ENCODE measurements at places on chromosomes 5 and 9.

DNA sequence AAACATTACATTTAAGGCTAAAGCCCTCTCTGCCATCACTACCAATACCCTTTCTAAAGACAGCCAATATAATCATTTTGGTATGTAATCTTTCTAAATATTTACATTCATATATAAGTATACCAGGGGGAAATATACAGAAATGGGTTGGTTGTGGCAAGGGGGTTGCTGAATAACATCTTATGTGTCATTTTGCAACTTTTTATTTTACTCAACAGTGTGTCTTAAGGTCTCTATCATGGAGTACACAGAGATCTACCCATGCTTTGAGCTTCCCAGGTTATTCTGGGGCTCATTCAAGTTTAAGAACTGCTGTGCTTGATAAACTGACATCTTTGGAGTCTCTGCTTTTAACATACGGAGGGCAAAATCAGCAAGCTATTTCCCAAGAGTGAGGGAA, 7.4 kb upstream of the FAT2 start:
- DNase-seq, result no peak

DNA sequence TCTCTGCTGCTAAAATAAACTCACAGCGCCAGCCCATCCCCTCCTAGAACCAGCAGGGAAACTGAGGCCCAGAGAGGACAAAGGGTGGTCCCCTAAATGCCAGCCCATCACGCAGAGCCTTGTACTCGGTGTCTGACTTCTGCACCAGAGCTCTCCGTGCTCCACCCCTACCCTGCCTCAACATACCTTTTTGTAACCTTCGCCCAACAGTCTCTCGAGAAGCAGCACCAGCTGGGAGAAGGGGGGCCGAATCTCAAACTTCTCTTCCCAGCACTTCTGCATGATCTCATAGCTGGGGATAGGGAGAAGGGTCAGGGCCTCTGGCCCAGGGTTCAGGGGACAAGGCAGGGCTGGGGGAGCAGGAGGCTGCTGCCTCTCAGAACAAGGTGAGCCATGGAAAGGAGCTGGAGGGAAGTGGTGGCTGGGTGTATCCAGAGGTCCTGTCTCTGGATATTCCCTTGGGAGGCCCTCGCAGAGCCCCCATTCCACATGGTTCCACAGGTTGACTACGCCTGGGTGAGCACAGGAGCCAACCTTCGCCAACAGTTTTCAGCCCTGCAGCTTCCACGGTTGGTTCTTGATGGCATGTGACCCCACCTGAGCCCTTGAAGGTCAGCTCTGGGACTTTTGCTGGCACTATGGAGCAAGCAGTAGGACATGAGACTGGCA, 32.3 kb upstream of the CSF1R start:
- DNase-seq, result no peak

- DNase-seq, result no peak
Observed at GRCh38 chr9:87467187-87467586, 30.5 kb upstream of the DAPK1 start.

- DNase-seq, result no peak
Observed at GRCh38 chr5:59140133-59140532, 557.3 kb downstream of the RAB3C start.

DNA sequence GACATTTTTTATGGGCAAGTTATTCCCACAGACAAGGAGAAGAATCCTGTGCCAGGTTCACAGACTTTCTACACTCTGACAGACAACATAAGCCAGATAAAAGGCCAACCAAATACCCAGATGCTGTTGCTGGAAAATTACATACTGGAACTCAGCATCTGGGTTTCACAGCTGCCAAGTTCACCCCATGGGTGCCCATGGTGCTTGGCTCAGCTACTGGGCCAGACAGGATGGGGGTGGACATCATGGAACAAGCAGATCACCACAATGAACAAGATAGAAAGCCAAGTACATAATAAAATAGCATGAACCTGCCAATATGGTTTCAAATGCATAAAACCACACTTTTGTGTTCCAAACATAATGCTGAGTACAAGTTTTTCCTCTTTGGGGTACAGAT, 999.8 kb downstream of the NR2F1-AS1 start:
- no peak for DNase-seq

DNA sequence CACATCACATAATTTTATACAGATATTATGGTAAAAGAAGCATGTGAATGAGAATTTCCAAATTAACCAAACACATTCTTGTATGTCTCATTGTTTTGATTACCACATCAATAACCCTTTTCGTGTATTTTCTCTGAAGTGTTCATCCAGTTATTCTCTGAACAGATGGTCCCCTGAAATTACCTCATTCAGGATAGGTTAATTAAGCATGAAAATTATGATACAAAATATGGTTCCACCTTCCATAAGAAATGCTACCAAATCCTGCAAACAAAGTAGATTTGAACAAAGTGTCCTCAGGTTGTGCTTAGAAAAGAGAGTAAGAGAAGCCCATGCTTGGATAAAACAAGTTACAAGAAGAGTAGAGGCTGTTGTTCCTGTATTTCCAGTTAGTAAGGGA, 83.1 kb upstream of the LMNB1 start:
- DNase-seq, result no peak

GRCh38 chr5:158755221-158755620, 344.5 kb downstream of the EBF1 start:
- no peak for DNase-seq

- DNase-seq, result no peak
Observed at GRCh38 chr9:116152941-116153764, 438 bp upstream of the PAPPA start.

GRCh38 chr5:150522504-150523414, 14.8 kb downstream of the NDST1 start:
- DNase-seq, result no peak

DNA sequence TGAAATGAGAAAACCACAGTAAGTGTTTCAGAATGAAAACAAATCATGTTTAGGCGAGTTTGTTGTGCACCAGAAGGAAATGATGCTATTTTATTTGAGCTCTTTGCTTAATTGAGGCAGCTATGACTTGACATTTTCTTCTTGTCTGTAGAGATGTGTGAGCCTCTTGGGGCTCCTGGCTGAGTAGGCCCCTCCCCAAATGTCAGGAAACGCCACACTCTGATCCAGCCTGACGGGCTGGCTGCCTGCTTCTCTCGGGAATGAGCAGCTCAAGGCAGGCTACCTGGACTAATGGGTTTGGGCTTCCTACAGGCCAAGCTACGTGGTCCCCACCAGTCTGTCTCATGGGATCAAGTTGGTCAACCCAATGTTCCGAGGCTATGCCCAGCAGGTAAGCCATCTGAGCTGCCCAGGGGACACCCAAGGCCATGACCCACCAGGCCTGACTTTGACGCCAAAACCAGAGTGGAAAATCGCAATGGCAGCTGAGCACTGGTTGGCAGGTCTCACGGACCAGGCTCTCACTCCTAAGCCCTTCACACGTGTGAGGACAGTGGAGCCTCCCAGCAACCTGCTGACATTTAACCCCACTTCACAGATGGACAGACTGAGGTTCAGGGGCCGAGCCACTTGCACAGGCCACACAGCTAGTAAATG, 29.9 kb downstream of the USP20 start:
- DNase-seq, result no peak

GRCh38 chr9:131627648-131628458, 82.5 kb downstream of the PRRT1B start:
- no peak for DNase-seq

GRCh38 chr5:172768573-172769341, 2.2 kb downstream of the DUSP1 start:
- DNase-seq, result no peak

DNA sequence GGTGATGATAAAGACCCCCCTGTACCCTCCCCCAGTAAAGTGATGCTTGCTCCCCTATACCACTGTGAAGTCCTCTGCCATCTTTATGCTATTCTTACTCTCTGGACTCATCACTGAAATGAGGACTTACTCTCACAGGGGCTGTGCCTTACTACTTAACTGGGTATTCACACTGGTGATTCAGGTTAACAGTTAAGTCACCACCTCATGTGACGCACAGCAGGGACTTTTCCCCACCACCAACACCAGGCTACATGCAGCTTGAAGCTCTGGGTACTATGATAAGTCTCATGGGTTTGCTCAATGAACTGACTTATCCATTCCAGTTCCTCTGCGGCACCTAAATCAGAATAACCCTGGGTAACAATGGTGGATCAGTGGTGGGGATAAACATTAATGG, 163.7 kb downstream of the ELAVL2 start:
- no peak for DNase-seq

DNA sequence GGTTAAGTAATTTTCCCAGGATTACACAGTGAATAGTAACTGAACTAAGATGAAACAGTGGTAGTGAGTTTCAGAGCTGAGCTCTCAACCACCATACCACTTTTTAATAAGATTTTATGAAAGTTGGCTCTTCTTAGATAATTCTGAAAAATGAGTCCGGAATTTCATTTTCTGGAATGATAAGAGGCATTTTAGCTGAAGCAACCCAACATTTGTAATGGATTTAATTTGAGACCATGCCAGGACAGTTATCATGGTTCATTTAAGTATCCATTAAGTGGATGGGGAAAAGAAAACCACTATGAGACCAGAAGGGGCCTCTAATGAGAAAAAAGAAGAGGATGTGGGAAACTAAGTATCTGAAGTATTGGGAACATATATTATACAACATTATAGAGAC, 464.7 kb upstream of the C9orf72 start:
- no peak for DNase-seq

- DNase-seq, result no peak
Observed at GRCh38 chr9:37287317-37287716, 135.2 kb upstream of the GRHPR start.

- peak; percentile 0 for DNase-seq
Observed at GRCh38 chr5:137665678-137666460, 70.0 kb downstream of the KLHL3 start.

DNA sequence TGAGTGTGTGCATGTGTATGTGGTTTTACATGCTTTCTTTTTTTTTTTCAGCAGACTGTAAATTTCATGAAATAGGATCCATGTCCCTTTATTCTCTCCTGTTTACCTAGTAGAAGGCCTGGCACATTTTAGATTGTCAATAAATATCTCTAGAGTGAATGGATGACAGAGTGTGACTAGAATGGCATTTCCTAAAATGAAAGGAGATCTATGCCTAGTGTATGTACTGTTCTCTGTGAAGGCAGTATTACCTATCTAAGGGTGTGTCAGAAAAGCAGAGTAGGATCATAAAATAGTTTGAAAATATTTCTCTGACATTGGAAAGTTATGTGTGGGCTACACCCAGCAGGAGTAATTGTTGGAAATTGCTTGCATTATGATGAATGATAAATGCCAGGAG, 1876.0 kb upstream of the C9orf72 start:
- no peak for DNase-seq

- DNase-seq, result no peak
Observed at GRCh38 chr5:113447498-113448050, 12.8 kb upstream of the TSSK1B start.

GRCh38 chr9:38372762-38373619, 19.5 kb upstream of the ALDH1B1 start:
- DNase-seq, result no peak

- no peak for DNase-seq
Observed at GRCh38 chr5:32511776-32512374, 67.3 kb upstream of the ZFR start.

DNA sequence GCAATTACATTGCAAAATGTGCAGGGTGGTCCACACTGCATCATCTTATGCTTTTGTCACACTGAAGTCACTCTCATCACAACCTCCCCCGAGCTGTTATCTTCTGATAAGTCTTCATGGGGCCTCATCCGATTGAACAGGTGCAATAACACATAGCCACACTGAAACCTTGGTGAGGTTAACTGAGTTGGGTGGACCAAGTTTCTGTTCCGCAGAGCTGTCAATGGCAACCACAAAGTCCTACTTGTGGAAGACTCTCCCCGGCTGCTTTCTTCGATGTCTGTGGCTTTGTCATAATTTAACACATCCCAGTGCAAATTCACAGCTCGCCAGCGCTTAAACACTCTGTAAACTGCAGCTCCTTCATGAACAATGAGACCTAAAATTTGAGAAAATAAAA, 112.2 kb downstream of the MARCHF11 start:
- no peak for DNase-seq

DNA sequence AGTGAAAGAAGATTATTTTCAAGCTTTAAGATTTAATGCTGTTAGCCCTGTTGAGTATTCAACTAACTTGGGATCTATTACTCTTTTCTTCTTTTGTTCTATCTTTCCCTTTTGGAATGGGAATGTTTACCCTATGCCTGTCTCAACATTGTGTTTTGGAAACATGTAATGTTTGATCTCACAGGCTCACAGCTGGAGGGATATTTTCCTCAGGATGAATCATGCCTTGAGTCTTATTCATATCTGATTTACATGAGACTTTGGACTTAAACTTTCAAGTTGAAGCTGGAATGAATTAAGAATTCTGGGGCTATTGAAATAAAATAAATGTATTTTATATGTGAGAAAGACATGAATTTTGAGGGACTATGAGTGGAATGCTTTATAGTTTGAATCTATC, 607.8 kb upstream of the PTGER4 start:
- no peak for DNase-seq

GRCh38 chr5:96113170-96113939, 151.7 kb upstream of the ELL2 start:
- no peak for DNase-seq

GRCh38 chr9:124220946-124221451, 36.8 kb upstream of the NEK6 start:
- DNase-seq, result no peak

- no peak for DNase-seq
Observed at GRCh38 chr5:81233080-81233634, at the start of gene CKMT2. Gene CKMT2, plus strand, starts transcription at chr5:81233322. Its CDS starts 17,811 bp downstream, at chr5:81251133.

DNA sequence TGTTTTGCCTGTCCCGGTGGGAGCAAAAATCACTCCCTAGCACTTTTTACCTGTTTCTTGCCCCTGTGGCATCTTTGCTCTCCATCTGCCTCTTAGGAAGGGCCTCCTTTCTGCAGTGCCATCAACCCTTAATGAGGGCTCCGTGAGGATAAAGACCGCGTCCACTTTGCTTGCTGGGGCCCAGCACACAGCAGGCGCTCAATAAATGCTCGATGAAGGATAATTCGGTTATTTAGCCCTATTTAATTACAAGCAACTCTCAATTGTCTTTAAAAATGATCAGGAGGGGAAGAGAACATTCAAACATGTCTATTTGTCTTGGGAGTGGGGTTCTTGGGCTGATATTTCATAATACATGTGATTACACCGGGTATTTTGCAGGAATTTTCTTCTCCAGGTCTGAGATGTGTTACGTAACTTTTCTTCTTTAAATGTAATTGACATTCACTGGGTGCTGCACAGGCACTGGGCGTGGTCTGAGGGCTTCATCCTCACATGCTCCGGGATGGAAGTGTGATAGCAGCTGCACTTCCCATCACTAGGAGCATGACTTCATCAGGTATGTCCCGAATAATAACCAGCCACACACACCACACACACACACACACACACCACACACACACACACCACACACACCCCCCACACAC, 19.8 kb upstream of the NTNG2 start:
- no peak for DNase-seq

GRCh38 chr9:26229324-26230054, 551.2 kb upstream of the TUSC1 start:
- no peak for DNase-seq
